Neural crest cell (in vitro differentiated cells): ENCODE measurements at places on chromosomes 4 and X. TPM values are rescaled to one million over a fixed set of nuclear protein-coding genes. Genes with fewer than 3 reads are reported as not detected.

GRCh38 chr4:127145006-127145540 lies 487.7 kb upstream of the INTU start:
- H3K27ac ChIP-seq = no peak overlapping the region
- no peak for DNase-seq
- no peak overlapping the region for H3K4me3 ChIP-seq
- H3K4me1 ChIP-seq = no peaks in the 10 kb centered on the region

GRCh38 chrX:151513472-151513871 lies 50.0 kb upstream of the PASD1 start:
- H3K4me1 ChIP-seq = peaks cover 6% of the 10 kb centered on the region
- H3K36me3 ChIP-seq = no peaks in the 10 kb centered on the region
- H3K27ac ChIP-seq = no peak overlapping the region

DNA sequence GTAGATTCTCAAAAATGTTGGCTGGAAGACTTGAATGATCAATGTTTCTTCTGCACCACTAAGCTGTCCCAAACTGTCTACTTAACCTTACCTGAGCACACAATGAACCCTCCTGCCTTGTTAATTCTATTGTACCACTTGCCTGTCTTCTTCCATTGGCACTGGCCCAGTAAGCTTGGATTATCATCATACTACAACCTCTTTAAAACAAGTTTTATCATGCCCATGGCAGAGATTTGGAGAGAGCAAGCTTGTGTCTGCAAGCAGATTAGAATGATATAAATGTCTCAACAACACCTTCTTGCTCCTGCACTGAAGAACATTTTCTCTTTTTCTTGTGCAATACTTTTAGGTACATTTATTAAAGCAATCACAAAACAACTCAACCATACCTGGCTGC lies 74.0 kb upstream of the VMA21 start:
- H3K4me1 ChIP-seq = peaks cover 6% of the 10 kb centered on the region
- no peak overlapping the region for H3K4me3 ChIP-seq
- no peak overlapping the region for H3K27ac ChIP-seq
- DNase-seq = no peak
- no peaks in the 10 kb centered on the region for H3K36me3 ChIP-seq

SYN1 gene
- total RNA-seq = 4.5 and 4.9 TPM in 2 replicates

DNA sequence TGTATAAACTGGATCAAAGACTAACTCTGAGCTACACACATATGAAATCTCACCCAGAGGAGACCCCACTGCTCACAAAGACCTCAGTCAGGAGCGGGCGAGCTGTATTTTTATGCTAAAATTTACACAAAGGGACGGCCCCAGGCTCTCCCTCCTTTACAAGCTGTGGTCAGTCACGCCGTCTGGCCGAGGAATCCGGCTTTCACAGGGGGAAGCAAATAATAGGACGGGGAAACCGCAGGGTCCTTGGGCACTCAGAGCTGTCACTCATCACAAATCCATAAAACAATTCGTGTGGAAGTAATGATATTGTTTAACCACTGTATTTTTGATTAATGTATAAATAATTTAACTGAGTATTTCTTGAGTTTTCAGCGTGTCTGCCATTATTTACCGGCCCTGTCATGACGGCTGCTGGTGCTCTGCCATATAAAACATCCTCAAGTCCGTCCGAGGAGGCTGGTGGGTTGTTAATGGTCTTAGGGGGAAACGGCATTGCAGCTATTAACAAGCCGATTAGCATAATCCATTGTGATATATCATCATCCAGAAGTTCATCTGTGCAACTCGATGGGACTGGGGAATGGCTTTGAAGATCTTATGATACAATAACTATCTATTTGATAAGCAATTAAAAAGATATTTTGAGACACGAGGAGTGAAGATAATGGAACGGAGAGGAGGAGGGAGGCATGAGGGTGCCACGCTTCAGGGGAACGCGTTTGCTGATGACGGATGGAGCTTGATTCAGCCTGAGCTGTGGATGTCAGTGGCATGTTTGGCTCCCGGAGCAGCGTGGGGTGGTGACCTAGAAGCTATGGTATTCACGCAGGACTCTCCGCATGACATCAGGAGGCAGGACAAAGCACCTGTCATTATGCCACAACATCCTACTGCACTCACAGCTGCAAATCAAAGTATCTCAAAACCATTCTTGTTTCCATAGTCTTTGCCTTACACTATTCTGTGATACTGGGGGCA lies 150.9 kb downstream of the SHOX start:
- H3K27me3 ChIP-seq = peaks cover 47% of the 10 kb centered on the region
- H3K27ac ChIP-seq = no peak overlapping the region
- peaks cover 14% of the 10 kb centered on the region for H3K4me1 ChIP-seq
- no peaks in the 10 kb centered on the region for H3K36me3 ChIP-seq
- DNase-seq = no peak

IQCM gene
- total RNA-seq = not detected in 2 replicates

DNA sequence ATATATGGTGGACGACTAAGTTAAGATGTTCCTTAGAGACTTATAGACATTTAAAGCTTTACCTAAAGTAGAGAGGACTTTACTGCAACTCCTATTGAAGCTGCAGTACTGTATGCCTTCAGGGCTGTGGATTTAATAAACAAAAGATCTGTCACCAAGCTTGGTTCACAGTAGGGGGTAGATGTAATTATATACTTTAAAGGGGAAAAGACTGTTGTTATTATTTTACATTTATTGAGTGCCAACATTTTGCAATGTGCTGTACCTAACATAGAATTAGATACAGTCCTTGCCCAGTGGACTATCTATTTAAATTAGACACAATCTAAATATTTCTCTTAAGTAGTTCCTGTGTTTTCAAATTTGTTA lies 67.2 kb downstream of the SLIT2 start:
- no peaks in the 10 kb centered on the region for H3K27me3 ChIP-seq
- H3K4me3 ChIP-seq = peak overlapping the region; percentile 1
- peaks cover 44% of the 10 kb centered on the region for H3K4me1 ChIP-seq
- no peak overlapping the region for H3K27ac ChIP-seq
- H3K36me3 ChIP-seq = no peaks in the 10 kb centered on the region

LRCH2 gene
- total RNA-seq = 16.3 and 16.4 TPM in 2 replicates

CXXC4 gene
- total RNA-seq = 18.9 and 20.3 TPM in 2 replicates

DNA sequence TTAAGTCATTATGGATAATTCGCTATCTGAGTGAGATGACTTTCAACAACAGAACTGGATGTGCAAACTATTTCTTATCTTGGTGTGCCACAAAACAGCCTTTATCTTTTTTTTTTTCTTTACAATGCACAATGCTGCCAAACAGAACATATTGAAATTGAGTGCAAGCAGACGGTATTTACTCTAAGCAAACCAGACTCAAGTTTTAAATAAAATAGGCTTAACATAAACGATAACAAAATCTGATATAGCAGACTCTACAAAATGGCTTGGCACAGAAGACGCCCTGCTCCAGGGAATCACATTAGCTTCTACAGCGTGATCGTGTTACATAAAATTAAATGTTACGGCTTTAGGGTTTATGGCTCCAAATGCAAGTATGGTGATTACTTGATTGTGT lies 9.6 kb upstream of the STK32B start:
- DNase-seq = no peak
- H3K27me3 ChIP-seq = peaks cover 12% of the 10 kb centered on the region
- H3K4me1 ChIP-seq = no peaks in the 10 kb centered on the region

DNA sequence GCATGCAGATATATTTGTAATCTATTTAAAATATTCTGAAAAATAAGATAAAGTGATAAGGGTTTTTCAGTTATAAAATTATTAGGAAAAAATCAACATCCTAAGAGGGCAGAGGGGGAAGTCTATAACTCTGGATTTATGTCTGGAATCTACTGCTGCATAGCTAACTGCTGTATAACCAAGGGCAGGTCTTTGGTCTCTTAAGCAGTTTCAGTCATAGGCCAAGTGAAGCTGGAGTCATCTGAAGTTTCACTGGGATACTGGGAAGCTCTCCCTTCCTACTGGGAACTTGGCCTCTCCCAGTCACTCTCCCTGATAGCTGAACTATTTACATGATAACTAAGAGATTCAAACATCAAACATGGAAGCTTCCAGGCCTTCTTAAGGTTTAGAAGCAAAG lies 1409.9 kb upstream of the PCDH7 start:
- no peak overlapping the region for H3K4me3 ChIP-seq
- no peaks in the 10 kb centered on the region for H3K27me3 ChIP-seq
- H3K4me1 ChIP-seq = no peaks in the 10 kb centered on the region
- no peak overlapping the region for H3K27ac ChIP-seq
- DNase-seq = no peak

DNA sequence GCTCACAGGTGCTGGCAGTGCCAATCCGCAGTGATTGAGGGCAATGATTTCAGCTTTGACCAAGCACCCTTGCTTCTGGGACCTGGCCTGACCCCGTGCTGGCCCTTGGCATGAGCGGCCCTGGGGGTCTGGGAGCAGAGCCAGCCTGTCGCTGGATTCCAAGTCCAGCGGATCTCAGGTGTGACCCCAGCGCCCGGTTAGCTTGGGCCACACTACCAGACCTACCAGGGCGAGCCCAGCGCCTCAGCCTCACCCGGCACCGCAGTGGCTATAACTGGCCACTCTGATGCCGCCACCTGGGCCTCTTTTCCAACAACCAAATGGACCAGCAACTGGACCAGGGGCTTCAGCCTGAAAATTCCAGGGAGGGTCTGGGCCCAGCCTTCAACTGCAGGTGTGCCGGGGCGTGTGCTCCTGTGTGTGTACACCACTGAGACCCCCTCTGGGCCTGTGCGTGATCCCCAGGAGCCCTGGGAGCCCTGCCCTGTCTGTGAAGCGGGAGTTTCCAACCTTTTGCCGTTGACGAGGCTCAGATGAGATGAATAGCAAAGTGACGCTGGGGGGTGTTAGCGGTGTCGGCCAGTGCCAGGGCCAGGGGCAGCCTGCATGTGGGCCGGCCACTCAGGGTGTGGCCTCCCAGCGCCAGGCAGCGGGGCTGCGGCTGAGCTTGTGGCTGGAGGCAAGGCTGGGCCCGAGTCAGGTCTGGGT lies 658 bp downstream of the SH3TC1 start:
- H3K36me3 ChIP-seq = no peaks in the 10 kb centered on the region
- no peak overlapping the region for H3K4me3 ChIP-seq
- no peaks in the 10 kb centered on the region for H3K27me3 ChIP-seq
- peaks cover 16% of the 10 kb centered on the region for H3K4me1 ChIP-seq
- peak overlapping the region; percentile 57 for H3K27ac ChIP-seq
- no peak for DNase-seq

GRCh38 chr4:23266401-23266800 lies 573.7 kb downstream of the GBA3 start:
- H3K36me3 ChIP-seq = peaks cover under 1% of the 10 kb centered on the region
- H3K4me1 ChIP-seq = peaks cover 5% of the 10 kb centered on the region
- no peak for DNase-seq
- no peak overlapping the region for H3K27ac ChIP-seq
- no peak overlapping the region for H3K4me3 ChIP-seq

DNA sequence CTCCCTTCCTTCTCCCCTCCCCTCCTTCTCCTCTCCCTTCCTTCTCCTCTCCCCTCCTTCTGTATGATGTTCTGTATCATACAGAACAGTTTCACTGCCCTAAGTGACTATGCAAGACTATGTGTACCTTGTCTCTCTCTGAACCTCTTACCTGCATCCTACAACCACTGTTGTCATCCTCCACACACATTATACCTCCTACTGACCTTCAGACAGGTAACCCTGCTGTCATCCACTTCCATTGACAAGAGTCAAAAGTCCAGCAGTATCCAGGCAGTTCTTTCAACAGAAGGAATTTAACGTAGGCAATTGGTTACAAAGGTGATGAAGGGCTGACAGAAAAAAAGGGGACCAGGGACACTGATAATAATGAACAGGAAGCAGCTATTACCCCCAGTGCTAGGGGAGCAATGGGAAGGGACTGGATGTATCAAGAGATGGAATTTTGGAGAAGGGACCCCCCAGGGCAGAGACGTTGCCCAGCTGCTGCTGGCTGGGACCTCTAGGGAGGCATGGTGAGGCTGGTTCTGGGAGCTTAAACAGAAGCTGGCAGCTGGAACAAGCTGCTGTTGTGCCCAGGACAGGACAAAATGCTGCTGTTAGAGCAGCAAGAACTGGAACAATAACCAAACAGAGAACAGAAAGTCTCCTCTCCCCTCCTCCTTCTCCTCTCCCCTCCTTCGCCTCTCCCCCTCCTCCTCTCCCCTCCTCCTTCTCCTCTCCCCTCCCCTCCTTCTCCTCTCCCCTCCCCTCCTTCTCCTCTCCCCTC lies 84.7 kb downstream of the DCTD start:
- no peaks in the 10 kb centered on the region for H3K36me3 ChIP-seq
- no peak overlapping the region for H3K27ac ChIP-seq
- DNase-seq = no peak
- H3K4me3 ChIP-seq = no peak overlapping the region
- H3K27me3 ChIP-seq = peaks cover 21% of the 10 kb centered on the region

CSN1S1 gene
- total RNA-seq = not detected in 2 replicates

DNA sequence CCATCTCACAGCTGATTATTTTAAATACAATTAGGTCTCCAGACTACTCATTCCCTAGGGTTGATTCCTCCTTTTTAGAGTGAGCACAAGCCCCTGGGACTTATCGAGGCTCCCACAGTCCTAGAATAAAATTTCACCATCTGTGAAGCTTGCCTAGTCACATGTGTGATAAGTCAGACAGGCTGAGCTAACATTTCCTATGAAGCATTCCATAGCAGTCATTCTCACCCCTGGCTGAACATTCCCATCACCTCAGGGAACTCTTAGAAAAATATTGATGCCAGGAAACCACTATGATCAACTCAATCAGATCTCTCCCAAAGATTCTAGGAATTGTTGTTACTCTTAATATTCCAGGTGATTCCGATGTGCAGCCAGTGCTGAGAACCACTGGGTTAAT lies 37.7 kb downstream of the ARHGEF9 start:
- H3K27me3 ChIP-seq = no peaks in the 10 kb centered on the region
- H3K27ac ChIP-seq = no peak overlapping the region
- peaks cover 42% of the 10 kb centered on the region for H3K4me1 ChIP-seq
- no peak overlapping the region for H3K4me3 ChIP-seq
- DNase-seq = no peak

- DNase-seq = no peak
- H3K27me3 ChIP-seq = peaks cover 11% of the 10 kb centered on the region
- H3K4me1 ChIP-seq = no peaks in the 10 kb centered on the region
Observed at GRCh38 chrX:151688695-151689094, 6.6 kb upstream of the PRRG3 start.
